ENCODE measurements at places on chromosomes 3 and 15.
A peak's percentile ranks its signal among the peaks of the same experiment; 100 is the strongest.

- DNase-seq: no peak
These were observed 291.2 kb upstream of the C2CD4B start for GRCh38 chr15:62456011-62456920.

DNA sequence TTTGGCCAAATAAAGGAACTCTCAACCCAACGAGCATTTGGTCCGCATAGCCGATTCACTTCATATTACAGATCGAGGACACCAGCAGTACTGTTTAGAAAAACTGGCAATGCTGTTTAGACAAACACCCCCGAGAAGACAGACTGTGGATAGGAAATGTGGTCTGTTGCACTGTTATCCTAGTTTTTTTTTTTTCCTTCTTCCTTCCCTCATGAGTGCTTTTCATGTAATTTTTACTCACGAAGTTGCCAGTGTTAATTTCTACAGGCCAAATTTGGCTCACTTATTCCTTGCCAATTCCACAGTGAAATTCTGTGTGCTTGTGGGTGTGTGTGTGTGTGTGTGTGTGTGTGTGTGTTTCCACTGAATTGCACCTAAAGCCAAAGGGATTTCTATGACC, 165.7 kb downstream of the FOXP1 start:
- DNase-seq: no peak

GRCh38 chr3:50150863-50151686, 4.0 kb upstream of the SEMA3F start:
- no peak for DNase-seq

DNA sequence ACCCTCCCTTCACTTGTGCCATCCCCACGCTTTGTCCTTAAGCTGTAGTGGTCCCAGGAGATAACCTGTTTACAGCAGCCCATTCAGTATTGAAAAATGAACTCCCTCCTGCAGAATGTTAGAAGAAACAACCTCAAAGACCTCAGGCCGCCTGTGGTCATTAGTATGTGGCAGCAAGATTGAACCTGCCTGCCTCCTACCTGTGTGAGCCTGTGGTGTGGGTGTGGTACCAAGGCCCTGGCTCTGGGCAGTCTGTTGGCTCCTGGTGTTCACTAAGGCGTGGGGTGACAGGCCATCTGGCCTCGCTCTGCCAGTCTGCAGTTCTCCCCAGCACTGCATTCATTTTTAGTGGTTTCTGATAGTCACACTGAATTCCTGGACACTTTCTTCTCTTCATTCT, 21.0 kb downstream of the LSM3 start:
- no peak for DNase-seq

DNA sequence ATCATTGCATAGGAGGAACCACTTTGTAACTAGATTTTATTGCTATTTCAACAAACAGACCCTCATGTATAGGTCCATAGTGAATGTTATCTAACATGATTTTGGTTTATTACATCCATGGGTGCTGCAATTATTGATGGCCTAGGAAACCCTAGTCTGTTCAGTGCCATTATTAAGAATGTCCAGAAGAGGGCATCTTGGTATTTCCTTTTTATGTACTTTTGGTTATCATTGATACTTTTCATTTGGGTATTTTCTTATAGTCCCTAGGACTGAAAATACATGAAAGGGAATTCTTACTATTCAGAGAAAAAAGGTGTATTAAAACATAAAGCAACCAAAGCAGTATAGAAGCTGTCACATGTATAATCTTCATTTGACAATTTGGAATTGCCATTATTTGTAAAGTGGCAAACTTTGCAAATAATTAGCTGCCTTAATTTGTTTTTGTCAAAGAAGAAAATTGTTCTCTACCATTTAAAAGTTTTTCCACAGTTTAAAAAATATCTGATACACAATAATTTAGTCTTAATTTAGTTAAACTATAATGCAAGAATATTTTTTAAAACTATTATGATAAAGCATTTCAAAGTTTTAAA, 48.7 kb downstream of the CNOT10 start:
- DNase-seq: peak; percentile 67

GRCh38 chr3:64892671-64893309, 205.0 kb upstream of the ADAMTS9 start:
- DNase-seq: no peak

DNA sequence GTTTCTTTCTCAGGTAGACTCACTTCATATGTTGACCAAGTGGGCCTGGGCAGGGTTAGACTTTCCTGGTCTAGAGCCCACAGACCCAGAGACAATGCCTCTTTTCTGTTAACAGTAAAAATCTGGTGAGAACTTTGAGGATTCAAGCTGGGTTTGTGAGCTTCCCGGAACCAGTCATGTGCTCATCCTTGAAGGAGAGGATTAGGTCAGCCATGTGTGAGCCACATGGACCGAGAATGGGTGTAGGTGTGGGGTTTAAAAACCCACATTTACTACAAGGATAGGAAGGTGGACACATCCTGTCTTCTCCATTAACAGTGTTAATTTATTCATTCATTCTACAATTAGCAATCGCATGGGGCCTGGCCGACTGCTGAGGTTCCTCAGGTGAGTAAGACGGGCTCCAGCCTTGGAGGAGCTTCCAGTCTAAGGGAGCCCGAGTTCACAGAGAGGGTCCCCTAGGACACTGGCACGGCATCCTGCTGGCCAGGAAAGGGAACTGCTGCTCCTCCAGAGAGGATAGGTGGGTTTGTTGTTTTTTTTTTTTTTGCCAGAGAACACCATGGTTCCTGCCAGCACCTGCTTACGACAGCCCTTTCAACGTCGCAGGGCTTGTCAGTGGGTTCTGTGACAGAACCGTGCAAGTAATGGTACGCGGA, 69.0 kb downstream of the SQOR start:
- no peak for DNase-seq

DNA sequence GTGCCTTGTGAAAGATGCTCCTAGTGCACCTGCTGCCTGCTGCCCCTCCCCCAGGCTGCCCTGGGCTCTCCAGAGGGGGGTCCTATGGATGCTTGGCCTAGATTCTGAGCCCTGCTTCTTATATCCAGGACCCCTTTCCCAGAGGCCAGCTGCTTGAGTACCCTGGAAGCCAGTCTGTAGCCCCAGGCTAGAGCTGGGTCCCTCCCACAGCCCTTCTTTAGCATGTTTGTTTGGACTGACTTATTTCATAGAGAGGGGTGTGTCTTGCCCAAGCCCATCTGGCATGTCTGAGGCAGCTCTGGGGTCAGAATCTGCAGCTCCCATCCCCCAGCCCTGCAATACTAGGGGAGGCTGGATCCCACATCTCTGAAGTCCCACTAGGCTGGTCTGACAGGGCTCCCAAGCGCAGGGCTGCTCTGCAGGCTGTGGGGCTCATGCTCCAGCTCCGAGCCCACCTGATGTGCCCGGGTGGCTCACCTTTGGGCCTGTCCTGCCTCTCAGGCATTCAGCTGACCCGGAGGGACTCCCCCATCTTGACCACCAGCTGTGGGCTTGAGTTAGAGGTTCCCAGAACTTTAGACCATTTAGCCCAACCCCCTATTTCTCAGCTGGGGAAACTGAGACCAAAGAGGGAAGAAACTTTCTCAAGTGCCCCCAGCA, 3.1 kb downstream of the CHRNB4 start:
- DNase-seq: no peak

DNA sequence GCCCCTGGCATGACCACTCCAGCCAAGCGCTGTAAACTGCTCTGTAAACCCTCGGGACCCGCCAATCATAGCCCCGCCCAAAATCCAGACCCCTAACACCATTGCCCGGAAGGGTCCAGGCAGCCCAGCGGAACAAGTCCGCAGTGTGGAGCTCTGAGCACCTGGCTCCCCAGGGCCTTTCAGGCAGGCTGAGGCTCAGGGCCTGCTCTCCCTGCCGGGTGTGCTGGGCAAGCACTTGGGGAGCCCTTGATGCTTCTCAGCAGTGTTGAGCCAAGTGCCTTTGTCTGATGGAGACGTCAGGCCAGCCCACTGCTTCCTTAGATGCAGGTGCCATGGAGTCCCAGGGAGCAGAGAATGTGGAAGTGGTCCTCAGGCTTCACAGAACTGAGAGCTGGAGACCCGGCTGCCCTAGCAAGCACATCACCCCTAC, 106.2 kb downstream of the TLE3 start:
- DNase-seq: no peak

DNA sequence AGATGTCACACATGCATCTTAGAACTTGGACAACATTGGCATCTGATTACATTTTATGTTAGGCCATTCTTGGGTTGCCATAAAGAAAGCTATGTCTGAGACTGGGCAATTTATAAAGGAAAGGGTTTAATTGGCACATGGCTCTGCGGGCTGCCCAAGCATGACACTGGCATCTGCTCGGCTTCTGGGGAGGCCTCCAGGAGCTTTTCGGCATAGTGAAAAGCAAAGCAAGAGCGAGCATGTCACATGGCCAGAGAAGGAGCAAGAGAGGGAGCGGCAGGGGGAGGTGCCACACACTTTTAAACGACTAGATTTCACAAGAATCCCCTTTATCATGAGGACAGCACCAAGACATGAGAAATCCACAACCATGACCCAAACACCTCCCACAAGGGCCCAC, 11.3 kb downstream of the RYR3 start:
- no peak for DNase-seq
